ENCODE measurements at places on chromosomes 16 and 17.
A peak's percentile ranks its signal among the peaks of the same experiment; 100 is the strongest.

- no peak for DNase-seq
These were observed 40.6 kb upstream of the CDH5 start for GRCh38 chr16:66325717-66326376.

DNA sequence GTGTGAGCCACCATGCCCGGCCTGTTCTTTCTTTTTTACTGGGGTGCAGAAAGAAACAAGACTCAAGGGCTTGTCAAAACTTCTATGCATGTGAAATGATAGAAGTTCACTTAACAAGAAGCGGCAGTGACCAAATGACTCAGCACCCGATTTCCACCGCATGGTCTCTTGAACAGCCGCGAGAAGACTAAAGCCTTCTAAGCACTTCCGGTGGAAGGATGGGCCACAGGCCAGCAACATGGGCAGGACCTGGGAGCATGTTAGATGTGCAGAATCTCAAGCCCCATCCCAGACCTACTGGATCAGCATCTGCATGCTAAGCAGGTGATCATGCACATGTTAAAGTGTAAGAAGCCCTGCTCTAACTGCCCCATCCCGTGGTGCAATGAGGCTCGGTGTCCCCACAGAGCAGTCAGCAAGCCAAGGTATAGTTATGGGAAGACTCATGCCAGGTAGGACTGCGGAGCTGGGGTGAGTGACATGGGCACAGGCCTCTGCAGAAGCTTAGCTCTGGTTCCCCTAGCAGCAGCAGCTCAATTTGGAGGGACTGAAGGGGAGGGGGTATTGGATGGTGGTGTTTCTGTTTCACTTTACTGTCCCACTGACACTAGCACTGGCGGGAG is 88.5 kb upstream of the HNF1B start:
- DNase-seq, result no peak

DNA sequence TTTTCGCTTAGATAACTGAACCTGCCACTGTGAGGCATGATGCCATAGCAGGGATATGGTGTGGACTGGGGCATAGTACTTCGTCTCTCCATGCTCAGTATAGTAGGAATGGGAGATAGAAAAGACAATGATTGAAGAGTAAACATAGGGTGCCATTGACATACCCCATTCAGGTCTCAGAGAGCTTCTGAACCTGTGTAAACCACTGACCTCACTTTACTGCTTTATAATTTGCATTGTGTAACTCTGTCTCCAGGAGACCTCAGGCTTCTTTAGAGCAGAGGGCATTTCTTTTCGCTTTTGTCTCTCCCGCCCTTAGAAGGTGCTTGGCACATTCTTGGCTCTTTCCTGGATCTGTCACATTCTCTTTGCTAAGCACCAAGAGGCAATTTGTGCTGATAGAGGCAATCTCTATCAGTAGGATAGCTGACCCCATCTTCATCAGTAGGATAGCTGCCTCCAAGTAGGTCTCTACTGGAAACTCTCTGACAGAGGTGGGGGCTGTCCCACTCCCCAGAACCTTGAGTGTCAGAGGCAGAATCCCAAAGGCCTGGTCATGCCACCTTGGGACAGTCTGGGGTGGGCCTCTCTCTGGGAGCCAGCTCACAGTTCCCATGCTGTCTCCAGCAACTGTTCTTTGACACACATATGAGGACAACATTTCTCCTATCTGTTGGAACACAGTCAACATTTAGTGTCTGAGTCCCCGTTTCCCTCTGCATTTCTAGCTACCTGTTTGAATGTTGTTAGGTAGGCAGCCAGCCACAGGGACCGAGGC is 181.9 kb downstream of the UTP18 start:
- DNase-seq, result no peak

- DNase-seq, result no peak
These were observed 74.5 kb downstream of the KATNIP start for GRCh38 chr16:27624154-27625049.

DNA sequence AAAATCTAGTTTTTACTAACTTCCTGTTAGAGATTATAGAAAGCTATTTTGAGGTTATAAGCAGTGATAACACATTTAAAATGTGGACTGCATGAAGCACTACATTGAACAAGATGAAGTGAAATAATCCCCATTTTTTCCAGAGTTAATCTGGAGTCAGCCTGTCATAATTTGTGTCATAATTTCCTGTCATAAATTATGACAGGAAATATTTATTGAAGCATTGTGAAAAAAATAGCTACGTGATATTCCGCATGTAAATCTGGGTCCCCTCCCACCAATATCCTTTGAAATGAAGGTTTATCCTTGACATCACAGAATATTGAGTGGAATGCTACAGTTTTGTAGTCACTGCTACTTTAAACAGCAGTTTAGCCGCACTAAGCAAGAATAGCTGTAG is 40.1 kb downstream of the OMG start:
- no peak for DNase-seq

DNA sequence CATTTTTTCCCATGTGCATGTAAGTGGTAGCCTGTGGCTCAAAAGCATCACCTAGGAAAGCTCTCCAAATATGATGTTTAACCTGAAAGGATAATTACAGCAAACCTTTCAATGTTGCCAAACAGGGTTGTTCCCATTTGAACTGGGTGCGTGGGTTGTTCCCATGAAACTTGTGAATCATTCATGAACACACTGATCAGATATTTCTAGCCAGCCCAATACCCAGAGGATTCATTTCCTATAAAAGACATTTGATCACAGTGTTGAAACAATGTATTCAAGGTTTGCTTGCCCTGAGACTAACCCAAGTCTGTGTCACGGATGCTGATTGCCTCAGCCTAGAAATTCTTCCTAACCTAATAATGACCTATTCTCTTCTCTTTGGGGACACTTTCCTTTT is 12.9 kb downstream of the KRT39 start:
- DNase-seq, result peak; percentile 65

DNA sequence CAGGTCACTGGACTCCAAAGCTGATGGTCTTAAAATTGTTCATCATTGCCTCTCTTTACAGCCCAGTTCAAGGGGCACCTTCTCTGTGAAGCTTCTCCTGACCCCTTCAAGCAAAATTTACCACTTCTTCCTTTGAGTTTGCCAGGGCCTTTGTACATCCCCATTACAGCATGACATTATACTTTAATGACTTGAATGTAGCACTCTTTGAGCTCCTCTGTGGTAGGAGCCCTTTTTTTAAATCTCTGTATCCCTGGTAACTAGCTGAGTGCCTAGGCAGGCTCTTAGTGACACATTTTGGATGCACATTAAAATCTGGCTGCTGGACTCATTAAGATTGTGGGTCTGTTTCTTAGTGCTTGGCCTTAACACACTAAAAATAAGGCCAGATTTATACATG is 412.1 kb downstream of the CA10 start:
- DNase-seq, result no peak

DNA sequence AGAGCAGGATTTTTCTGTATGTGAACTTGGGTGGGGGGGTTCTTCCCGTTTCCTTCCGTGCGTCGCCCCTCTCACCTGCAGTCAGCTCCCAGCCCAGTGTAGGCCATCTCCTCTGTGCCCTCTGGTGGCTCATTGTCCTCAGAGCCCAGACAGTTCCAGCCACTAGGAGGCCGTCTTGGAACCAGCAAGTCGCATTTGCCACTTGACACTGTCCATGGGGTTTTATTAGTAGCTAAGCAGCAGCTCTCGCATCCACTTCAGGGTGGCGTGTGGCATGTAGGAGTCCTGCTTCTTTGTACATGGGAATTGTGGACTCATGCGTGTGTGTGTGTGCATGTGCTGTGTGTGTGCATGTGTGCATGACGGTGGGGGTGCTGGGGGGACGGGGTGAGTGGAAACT is 74.0 kb downstream of the SEC14L1 start:
- peak; percentile 46 for DNase-seq

DNA sequence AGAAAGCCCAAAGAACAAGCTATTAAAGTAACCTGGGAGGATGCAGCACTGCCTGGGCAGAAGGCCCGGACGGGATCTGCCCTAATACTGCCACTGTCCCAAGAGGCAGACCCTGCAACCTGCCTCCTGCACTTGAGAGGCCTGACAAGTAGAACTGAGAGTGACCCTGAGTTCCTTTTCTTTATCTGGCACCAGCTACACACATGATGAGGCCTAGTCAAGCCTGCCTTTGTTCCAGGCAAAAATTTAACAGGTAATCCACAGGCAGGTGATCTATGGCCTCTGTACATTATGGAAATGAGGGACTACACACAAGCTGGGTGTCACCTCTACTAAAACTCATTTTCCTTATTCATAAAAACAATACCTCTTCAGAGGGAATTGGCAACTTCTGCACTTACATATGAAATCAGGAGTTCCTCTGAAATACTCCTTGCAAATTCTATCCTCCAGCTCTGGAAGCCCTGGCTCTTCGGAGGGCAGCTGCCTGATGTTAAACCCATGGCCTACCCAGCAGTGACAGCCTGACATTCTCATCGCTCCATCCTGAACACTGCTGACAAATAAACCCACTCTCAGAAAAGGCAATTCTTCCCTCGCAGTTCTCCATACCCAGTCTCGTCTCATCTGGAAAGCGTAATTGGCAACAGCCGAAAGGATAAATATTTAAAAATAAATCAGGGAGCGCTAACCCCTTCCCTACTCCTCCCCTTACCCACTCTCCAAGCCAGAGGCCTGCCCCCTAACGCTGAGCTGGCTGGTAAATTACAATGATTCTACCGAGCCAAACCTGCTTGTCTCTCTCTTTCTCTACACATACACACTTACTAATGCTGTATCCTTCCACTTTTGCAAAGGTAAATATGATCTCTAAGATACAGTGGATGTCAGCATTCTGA is 2.5 kb upstream of the ZFHX3 start:
- no peak for DNase-seq

GRCh38 chr17:70235252-70235651 is 65.9 kb downstream of the KCNJ2 start:
- no peak for DNase-seq

- DNase-seq, result no peak
These were observed 3.6 kb upstream of the C16orf96 start for GRCh38 chr16:4552541-4552940.

- no peak for DNase-seq
These were observed 3.2 kb downstream of the CDR2L start for GRCh38 chr17:74990581-74991105.

- DNase-seq, result no peak
These were observed 148.6 kb downstream of the SDK2 start for GRCh38 chr17:73495641-73496040.

DNA sequence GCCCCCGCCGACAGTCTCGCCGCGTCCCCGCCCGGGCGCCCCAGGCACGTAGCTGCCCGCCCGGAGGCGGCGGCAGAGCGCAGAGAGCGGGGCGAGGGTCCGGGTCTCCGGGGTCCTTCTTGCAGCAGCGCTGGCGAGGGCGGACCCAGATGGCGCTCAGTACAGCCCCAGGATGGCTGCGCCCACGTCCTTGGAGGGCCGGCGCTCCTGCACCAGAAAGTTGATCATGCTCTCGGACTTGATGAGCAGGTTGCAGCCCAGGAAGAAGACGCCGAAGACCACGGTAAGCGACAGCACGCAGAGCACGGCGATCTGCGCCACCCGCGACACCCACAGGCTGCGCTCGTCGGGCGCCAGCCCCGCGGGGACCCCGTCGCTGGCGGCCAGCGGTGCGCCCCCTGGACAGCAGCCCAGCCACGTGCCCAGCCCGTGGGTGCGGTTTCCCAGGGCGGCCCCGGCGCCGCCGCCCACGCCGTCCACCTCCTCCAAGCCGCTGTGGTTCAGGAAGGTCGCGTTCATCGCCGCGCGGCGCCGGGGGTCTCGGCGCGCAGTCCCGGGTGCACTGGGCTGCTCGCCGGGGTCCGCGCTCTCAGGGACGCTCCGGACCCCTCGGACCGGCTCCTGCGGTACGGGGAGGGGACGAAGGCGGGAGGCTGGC is 435 bp downstream of the RPRML start:
- DNase-seq, result no peak

GRCh38 chr17:80395402-80396151 is 19.4 kb upstream of the ENDOV start:
- no peak for DNase-seq

DNA sequence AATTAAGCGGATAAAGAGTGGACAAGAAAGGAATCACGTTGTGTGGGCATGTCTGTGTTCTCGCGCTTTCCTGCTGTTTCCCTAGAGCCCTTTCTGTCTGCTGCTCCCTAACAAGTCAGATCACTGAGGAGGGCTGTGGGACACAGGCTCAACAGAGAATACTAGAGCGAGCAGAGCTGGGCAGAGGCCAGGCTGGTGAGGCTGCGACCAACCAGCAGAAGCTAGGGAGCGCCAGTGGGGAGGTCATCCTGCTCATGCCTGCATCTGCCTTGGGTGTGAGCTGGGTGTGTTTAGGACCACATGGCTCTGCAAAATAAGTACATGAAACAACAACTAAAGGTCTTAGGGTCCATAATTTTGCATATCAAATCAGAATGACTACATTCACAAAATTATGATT is 11.5 kb upstream of the FOXJ1 start:
- DNase-seq, result no peak

GRCh38 chr17:45907750-45908395 is 13.5 kb downstream of the MAPT start:
- no peak for DNase-seq

GRCh38 chr17:40351359-40352236 is 12.9 kb downstream of the GJD3 start:
- DNase-seq, result no peak

DNA sequence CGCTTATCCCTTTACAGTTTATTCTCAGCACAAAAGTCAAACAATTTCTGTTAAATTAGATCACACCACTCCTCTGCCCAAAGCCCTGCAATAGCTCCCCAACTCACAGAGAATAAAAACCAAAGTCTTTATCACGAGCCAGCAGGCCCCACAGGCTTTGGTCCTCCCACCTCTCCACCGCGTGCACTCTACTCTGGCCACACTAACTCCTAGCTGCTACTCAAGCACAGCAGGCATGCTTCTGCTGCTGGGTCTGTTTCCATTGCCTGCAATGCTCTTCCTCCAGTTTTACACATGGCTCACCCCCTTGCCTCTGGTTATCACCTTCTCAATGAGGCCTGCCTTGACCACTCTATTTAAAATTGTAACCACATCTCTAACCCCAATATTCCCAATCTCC is 27.6 kb downstream of the HELZ start:
- DNase-seq, result no peak

DNA sequence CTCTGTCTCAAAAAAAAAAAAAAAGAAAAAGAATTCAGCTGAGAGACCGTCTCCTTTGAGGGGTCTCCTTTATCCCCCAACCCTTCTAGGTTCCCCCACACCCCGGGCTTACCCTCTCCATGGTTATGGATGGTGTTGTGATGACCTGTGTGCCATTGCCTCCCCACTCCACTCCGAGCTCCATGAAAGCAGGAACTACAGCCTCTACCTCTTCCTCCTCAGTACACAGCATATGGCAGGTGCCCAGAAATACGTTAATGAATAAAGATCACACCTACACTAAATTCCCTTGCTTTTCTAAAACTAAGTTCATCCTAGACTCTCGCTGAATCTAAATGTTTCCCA is 17.2 kb downstream of the COPRS start:
- no peak for DNase-seq

GRCh38 chr16:24950275-24950674 is 64.9 kb downstream of the ARHGAP17 start:
- peak; percentile 58 for DNase-seq

GRCh38 chr16:19330841-19331397 is 45.4 kb downstream of the CLEC19A start:
- DNase-seq, result peak; percentile 27
